Progenitor cell of endocrine pancreas (in vitro differentiated cells): ENCODE measurements at places on chromosomes 2 and 18.

GRCh38 chr2:181224866-181225265 lies 232.3 kb upstream of the ITGA4 start:
- no peak for DNase-seq

- DNase-seq = no peak
Observed at GRCh38 chr2:231936491-231936890, 10.3 kb upstream of the NPPC start.

DNA sequence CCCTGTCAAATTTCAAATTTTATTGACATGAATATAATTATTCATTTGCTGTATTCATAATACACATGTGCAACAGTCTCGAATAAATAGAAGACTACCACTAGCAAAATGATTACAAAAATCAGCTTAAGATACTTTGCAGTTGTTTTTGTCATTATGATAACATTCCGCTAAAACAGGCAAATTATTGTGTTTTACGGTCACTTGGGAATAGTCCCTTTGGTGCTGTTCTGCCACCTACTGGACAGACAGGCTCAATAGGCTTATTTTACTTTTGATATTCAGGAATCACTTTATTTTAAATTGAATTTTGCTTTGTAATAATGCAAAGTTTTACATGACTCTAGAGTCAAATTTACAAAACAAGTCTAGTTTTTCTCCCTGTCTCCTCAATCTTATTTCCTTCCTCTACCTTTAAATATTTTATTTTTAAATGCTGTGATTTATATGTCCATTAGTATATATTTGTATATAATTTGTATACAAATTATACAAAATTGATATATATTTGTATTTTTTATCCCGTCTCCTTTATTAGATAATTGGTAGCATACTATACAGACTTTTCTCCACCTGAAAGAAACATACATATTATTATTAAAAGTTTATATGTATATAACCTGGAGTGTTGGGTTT lies 456.3 kb downstream of the DLGAP1 start:
- DNase-seq = no peak

GRCh38 chr18:11081009-11081532 lies 68.3 kb downstream of the PIEZO2 start:
- no peak for DNase-seq

GRCh38 chr2:104412384-104412783 lies 441.5 kb upstream of the POU3F3 start:
- peak; percentile 29 for DNase-seq
